ELR (cell line): ENCODE measurements at places on chromosomes 12 and 14.

GRCh38 chr12:90954921-90955320 is at the start of gene CCER1:
Gene CCER1, minus strand, starts transcription at chr12:90955176. Its CDS starts 434 bp downstream, at chr12:90954742.
- DNase-seq = no peak

GRCh38 chr14:91202234-91202974 is 42.1 kb downstream of the GPR68 start:
- peak; percentile 48 for DNase-seq

DNA sequence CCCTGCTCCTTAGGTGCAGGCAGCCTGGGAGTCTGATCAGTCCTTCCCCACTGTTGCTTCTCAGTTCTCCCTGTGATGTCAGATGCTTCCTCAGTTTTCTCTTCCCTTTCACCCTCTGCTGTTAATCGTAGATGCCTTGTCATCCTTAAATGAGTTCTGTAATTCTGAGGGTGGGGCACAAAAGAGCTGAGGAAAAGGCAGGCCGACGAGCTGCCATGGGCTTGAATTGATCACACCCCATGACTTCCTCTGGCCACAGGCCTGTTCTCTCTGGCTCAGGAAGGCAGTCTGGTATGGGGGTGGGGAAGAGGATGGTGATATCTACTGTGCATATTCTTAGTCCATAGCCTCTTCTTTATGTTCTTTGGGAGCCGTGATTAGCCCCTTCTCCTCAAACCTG is 5.2 kb upstream of the AP1G2 start:
- no peak for DNase-seq

- no peak for DNase-seq
Measured at GRCh38 chr12:12909995-12910420, 18.6 kb downstream of the GPRC5A start.

DNA sequence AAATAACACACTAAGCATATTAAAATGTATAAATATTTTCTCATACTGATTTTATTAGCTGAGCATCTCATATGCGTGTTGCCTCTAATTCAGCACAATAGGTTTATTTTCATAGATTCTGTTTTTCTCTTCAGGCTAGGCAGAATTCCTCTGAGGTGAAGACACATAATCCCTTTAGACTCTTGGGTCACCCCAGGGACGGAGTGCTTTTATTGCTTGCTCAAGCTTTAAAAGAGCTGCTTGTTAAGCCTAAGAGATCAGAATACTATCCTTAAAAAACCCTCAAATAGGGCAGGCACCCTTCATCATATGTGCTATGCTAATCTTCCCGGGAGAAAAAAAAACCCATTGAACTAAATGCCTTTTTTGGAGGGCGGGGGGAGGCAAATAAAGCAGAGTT is 390.1 kb downstream of the KCNH5 start:
- no peak for DNase-seq

GRCh38 chr14:80567905-80568536 is 356.7 kb upstream of the DIO2 start:
- peak; percentile 85 for DNase-seq

DNA sequence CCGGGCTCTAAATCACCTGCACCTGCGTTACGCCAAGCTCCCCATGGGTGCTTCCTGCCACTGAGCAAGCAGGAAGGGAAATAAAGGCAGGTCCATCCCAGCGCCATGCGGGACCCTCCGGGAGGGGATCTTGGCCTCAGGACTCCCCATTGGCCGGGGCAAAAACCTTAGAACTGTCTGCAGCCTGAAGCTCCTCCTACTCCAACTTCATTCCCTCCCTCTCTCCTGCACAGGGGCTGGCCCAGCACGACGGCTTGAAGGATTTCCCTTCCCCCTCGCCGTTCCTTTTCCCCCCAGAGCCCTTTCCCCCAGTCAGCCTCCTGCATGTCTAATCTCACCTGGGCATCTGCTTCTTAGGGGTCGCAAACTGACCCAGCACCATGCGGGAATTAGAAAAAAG is 137.2 kb upstream of the NCOR2 start:
- DNase-seq = no peak

GRCh38 chr12:42725809-42726208 is 136.3 kb upstream of the PRICKLE1 start:
- peak; percentile 45 for DNase-seq

DNA sequence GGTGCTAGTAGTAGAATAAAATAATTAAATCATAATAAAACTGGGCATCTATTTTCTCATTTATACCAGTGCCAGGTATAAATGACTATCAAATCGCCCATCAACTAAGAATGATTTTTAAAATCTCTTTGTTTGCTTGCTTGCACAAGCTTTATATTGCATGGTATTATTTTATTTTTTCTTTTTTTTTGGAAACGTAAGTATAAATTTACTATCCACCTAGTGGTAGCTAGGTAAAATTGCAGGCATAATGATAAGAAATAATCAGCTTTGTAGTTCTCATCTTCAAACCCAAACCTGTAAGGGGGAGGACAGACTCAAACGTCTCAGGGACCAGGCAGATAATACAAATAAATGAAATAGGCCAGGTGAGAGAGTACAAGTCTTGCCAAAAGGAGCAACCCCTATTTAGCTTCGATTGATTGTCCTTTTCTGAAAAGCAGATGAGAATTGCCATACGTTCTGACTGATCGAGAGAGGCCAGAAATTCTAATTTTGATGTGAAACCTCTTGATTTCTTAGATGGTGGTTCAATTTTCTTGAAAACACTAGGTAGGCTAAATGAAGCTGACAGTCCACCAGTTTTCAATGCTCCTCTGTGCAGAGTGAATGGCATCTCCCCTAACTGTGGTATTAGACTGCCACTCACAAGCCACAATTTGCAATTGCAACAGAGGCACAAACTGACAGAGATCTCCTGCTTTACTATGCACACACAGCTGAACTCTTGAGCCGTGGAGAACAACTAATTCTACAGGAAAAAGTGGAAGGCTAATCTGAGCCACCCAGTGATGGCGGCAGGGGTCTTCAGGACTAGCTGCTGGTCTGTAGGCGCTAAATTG is 189.3 kb downstream of the DACT1 start:
- DNase-seq = peak; percentile 13

- DNase-seq = peak; percentile 6
Measured at GRCh38 chr12:32240162-32240561, 133.5 kb downstream of the BICD1 start.

DNA sequence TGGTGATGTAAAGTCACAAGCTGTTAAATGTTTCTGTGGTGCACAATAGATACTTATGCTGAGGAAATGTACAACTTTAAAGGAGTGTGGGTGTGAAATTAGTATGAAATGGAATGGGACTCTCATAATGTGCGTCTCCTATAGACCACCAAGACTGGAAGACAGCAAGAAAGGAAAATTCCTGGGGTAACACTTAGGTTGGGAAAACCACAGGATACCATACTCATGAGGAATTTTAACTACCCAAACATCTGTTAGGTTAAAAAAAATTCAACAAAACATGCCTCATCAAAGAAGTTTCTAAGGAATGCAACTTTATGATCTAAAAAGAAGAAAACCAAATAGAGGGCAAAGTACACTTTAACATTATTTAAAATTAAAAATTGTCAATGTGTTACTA is 113.7 kb upstream of the MYF6 start:
- DNase-seq = peak; percentile 96

GRCh38 chr12:40444174-40444573 is 219.4 kb downstream of the LRRK2 start:
- no peak for DNase-seq

DNA sequence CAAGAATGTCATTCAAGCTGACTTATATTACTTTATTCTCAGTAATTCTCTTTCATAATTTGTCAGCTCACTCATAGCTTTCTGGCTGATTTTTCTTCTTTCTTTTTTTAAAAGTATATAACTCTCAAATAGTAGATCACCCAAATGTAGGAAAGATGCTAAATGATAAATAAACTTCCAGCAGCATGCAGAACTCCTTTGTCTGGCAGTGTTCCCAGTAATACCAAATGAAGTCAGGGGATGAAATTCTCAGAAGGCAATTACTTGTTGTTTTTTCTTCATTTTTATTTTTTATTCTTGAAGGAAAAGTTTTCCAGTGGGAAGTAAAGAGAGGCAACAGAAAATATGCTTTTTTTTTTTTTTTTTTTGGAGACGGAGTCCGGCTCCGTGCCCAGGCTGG is 133.3 kb upstream of the SLCO1C1 start:
- DNase-seq = no peak

GRCh38 chr12:32617534-32617933 is 61.6 kb upstream of the DNM1L start:
- no peak for DNase-seq

DNA sequence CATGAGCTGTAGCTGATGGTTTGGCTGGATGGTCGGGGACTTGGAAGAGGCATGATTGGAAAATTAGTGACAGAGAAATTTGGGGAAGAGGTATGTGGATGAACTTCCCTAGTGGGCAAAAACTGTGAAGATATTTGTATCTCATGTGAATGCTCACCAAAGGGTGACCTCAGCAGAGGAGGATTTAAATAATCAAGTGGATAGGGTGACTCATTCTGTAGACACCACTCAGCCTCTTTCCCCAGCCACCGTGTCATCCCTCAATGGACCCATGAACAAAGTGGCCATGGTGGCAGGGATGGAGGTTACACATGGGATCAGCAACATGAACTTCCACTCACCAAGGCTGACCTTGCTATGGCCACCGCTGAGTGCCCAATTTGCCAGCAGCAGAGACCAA is 60.8 kb upstream of the KRAS start:
- DNase-seq = peak; percentile 38

- DNase-seq = no peak
Measured at GRCh38 chr14:31037709-31038221, 11.6 kb upstream of the STRN3 start.

- DNase-seq = no peak
Measured at GRCh38 chr12:97471194-97471593, 8.6 kb downstream of the RMST start.

DNA sequence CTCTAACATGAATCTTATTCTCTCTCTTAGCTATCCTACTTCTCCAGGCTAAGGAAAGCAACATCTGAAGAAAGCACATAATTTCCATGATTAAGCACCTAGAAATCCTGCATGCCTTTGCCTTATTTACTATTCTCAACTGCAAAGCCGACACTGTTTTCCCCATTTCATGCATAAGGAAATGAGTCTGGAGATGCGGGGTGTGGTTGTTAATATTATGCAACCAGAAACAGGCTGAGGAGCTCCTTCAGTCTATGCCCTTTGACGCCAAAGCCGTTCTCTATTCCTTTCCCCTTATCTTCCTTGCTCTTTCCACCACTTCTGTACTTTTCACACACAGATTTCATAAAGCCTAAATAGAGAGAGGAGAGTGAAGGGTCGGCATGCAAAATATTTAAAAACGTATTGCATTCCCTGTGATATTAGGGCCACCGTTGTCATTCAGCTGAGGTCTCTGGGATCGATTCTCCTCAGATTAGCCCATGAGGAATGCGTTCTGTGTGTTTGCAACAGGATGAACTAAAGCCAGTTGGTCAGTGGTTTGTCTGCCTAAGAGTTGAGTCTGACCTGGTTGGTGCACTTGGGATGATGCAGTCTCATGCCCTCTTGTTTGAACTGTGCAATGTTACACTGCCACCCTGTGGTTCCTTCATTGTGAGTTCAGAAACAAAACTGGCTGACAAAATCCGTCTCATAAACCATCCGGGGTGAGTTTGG is 53.1 kb upstream of the PLEKHG7 start:
- peak; percentile 86 for DNase-seq

- DNase-seq = no peak
Measured at GRCh38 chr14:99545586-99545985, 58.4 kb downstream of the CCDC85C start.

DNA sequence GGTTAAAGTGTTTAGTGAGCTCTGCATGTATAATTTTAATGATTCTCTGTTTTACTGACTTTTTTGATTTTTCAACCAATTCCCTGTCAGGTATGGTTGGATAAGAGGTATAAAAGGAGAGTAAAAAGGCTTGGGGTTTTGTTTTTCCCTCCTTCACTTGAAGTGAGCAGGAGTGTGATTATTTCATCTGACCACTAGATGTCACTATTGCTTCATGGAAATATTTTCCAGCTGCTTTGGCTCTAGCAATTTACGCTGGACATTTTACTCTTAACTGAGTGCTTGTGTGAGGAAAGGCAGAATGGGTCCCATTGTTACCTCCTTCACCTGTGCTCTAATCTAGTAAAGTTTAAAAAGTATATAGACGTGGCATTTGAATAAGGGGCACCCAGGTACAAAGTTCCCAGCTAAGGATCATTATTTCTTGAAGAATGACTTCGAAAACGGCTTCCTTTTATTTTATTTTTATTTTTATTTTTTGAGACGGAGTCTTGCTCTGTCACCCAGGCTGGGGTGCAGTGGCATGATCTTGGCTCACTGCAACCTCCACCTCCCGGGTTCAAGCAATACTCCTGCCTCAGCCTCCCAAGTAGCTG is 66.5 kb downstream of the TBC1D30 start:
- DNase-seq = peak; percentile 73

DNA sequence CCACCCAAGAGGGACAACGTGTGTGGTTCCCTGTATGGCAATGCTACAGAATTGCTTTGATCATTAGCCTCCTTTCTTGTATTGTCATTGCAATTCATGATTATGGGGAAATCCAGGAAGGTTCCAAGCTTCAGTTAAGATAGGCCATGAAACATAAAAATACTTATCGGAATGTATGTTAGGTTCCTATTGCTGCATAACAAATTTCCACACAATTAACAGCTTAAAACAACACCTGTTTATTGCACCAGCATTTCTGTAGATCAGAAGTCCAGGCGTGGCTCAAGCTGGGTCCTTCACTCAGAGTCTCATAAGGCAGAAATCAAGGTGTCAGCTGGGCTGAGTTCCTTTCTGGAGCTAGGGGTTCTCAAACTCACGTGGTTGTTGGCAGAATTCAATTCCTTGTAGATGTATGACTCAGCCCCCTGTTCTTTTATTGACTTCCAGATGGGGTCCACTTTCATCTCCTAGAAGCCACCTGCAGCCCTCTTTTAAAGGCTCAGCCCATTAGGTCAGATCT is 365.6 kb upstream of the TMPO start:
- no peak for DNase-seq

- DNase-seq = peak; percentile 85
Measured at GRCh38 chr12:68971404-68971803, 38.4 kb upstream of the CPM start.

- no peak for DNase-seq
Measured at GRCh38 chr14:78446807-78447206, 276.6 kb downstream of the NRXN3 start.

- DNase-seq = no peak
Measured at GRCh38 chr14:93346926-93347721, at the start of gene COX8C. Gene COX8C, plus strand, starts transcription at chr14:93347182. Its CDS starts 87 bp downstream, at chr14:93347269.

DNA sequence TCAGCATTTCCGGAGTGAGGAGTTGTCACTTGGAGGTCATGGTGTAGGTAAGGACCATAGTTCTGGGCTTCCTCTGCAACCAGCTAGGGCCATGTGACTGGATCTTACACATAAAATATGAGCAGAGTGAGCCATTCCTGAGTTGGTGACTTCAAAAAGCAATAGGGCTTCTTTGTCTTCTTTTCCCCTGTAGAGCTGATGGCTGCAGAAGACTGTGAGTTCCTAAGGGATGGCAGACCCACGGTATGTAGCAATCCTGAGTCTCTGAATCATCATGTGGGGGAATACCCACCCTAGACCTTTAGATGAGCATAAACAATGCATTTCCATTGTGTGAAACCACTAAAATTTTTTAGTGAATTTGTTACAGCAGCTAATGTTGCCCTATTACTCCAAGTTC is 151.1 kb upstream of the TBX3 start:
- DNase-seq = peak; percentile 85

GRCh38 chr12:32501835-32502333 is 102.5 kb downstream of the FGD4 start:
- peak; percentile 54 for DNase-seq

- DNase-seq = no peak
Measured at GRCh38 chr12:97642911-97643310, 180.3 kb downstream of the RMST start.
